CD14-positive monocyte (primary cell): ENCODE measurements at places on chromosomes 2 and 18.

- DNase-seq: no peak
These were observed 380.0 kb downstream of the METTL4 start for GRCh38 chr18:2191180-2191790.

DNA sequence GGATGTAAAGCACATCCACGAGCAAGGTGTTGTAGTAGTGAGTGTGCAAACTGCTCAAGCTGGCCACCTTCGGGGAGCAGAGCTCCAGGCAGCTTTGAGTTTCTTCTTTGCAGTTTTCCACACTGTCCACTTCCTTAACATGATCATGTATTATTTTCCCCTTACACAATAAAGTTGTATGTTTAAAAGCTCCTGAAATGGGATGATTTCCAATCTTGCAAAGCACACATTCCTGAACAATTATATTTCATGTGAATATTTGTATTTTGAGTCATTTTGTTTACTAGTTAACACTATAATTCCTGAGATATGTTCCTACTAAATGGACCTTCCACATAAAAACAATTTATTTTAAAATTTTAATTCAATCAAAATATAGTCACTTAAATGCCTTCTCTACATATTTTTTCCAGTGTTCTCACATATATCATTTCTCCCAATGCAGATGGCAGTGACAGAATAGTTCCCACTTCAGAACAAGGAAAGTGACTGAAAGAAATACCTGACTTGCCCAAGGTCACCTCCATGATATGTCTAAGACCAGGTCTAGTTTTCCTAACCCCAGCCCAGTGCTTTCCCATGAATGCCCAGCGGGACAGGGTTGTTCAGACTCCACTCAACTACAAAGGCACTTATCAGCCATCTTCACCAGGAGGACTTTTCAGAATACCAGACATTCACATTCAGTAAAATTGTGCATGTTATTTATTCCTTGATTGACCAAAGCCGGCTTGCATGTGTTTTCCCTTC, 5.5 kb downstream of the CYB5A start:
- no peak for DNase-seq

DNA sequence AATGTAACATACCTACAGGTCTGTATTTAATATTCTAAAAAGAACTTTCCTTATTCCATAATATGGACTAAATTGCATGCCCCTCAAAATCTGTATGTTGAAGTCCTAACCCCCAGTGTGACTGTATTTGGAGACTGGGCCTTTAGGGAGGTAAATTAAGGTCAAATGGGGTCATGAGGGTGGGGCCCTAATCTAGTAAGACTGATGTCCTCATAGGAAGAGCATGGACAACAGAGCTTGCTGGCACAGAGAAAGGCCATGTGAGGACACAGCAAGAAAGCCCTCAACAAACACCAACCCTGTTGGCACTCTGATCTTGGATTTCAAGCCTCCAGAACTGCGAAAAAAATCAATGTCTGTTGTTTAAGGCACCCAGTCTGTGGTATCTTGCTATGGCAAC, 18.6 kb downstream of the SF3B1 start:
- DNase-seq: no peak

DNA sequence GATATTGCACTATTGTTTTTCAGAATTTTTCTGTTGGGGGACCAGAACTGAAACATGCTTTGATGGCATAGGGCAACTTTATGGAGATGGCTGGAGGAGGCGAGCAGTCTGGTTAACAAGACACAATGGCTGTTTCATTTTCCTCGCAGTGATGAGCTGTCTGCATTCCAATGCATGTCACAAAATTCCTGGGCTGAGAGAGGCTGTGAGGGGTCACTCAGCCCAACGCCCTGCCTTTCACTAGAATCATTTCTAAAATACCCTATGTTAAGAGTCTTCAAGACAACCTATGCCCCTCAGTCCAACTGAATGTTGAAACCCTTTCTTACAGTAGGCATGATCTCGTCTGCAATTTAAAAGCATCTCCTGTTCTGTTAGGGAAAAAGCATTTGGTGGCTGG, 1090.0 kb downstream of the BCL11A start:
- no peak for DNase-seq

GRCh38 chr2:97695744-97696143, 17.6 kb upstream of the ZAP70 start:
- DNase-seq: no peak

DNA sequence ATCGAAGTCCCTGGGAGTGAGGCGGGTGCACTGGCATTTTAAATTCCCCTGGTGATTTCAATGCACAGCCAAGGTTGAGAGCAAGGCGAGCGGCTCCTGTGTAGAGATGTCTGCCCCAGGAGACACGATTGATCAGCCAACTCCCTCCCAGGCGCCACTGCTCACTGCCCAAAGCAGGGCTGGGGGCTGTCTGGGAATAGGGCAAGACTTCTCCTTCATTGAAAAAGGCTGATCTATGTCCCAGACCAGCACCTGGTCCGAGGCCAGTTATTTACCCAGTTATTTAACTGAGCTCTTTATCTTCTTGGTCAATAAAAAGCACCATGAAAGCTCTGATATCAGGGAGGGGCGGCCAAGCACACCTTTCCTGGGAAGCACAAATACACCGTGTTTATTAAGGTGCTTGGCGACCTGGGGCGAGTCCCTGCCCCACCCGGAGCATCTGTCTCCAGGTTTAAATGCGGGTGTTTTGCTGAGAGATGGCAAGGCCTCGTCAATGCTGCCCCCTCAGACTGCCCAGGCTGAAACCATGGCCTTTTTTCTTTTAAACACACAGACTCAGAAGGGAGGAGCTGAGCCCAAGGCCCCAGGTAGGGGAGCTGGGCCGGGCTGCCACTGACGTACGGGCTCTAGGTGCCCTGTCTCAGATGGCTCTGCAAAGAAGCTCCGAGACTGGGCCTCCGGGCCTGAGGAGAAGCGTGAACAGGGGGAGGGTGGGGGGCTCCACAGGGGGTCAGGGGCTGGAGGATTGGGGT, 73.9 kb upstream of the HPCAL1 start:
- DNase-seq: no peak

GRCh38 chr2:15306706-15307105, 254.4 kb downstream of the NBAS start:
- no peak for DNase-seq

GRCh38 chr2:215104226-215104625, 34.2 kb downstream of the ABCA12 start:
- no peak for DNase-seq

GRCh38 chr18:70931942-70932814, 643.3 kb downstream of the SOCS6 start:
- no peak for DNase-seq

GRCh38 chr2:8526403-8526696, 155.5 kb upstream of the ID2 start:
- DNase-seq: no peak

GRCh38 chr2:58721912-58722591, 480.9 kb upstream of the FANCL start:
- DNase-seq: no peak

DNA sequence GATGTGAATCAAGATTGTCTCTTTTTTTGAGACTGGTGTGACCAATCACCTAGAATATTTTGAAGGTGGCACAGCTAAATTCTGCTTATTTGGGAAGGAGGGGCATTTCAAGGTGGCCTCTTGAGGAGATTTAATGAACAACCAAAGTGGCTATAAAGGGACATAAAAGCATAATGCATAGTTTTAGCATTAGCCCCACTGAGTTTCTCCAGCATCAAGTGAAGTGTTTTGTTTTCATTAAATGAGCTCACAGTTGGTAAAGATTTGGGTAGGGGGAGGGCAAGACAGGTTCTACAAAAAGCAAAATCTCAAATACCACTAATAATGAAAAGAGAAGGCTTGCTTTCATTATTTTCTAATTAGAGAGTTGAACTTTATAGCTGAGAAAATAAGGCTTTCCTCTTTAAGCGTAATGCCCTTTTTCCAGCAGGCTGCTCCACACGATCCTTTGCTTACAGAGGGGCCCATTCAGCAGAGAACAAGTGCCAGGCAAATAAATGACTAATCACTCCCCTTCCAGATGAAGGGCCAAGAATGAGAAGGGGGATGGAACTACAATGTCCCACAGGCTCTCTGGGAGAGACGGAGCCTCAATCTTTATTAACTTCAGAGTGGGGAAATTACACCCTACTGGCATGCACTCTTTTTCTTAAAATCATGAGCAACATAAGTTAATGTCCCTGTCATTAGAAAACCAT, 35.9 kb downstream of the LHCGR start:
- DNase-seq: no peak

DNA sequence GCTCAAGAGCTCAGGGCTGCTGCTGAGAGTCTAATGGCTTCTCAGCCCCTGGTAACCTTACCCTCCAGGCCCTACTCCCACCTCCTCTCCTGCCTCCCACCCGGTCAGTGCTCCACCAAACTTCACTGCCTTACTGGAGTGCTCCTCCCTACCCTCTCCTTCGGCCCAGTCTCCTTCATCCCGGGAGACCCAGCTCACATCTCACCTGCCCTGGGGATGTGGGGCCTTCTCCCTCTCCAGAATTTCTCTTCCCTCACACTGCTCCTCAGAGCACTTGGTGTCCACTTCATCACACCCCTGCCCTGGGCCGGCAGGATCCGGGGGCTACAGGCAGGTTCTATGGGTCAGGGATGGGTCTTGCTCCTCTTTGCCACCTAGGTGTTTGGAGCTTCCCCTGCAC, 21.6 kb downstream of the PTPN18 start:
- no peak for DNase-seq

- no peak for DNase-seq
These were observed 814.1 kb upstream of the SALL3 start for GRCh38 chr18:78165525-78165924.

DNA sequence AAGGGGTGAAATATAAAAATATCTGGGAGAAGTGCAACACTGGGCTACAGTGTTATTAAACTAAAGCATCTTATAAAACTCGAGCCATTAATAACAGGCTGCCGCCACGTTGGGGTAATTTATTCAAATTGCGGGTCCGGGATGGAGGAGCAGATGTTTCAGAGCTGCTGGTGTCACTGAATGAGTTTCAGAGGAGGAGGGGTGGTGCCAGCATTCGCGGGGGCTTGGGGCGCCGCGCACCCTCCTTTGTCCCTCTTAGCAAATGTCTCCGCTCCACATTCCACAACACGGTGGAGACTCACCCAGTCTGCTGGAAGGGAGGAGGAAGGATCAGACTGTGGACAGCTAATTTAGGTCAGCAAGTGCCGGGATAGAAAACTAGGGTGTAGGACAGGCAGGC, 260.5 kb downstream of the CELF4 start:
- DNase-seq: no peak

DNA sequence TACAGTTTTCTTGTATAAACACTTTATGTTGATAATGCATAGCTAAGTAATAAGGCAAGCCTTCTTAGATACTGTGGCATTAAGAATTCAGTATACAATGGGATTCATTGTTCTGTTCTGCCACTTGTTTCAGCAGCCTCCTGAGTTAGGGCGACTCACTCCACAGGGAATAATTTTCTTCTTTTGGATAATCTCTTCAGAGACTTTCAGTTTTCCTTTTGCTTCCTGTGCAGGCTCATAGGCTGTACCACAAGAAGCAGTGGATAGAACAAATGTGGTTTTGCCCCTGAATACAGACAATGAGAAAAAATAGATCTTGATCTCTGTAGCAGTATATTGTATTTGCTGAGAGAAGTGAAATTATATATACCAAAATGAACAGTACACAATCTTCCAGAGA, 298.0 kb downstream of the ZNF407 start:
- no peak for DNase-seq

DNA sequence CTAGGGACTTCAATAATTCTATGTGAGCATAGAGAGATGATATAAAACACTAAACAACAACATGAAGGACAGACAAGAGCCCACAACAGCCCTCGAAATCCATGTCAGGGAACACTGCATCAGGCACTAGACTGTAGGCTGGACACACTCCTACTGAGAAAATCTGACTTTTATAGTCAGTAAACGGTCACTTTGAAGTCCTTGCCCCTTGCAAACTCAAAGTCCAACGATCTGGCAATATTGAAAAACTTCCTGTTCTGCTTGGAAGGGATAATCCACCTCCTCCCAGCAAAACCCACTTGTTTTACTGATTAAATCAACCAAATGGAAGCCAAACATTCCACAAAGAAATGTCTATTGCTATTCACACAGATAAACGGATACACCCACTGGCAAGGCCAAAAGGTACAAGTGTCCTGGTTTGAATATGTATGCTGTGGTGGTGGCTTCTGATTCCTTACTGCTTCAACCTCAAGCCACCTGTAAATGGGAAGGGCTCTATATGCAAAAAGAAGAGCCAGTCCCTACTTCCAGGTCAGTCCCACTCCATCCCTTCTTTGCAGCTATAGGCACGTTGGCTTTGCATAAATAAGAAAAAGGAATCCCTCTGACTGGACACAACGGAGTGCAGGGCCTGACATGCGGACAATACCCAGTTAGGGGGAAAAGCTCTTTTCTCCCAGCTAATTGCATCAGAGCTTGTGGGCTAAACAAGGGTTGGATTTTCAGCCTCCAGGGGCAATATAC, 56.6 kb downstream of the STK39 start:
- no peak for DNase-seq

DNA sequence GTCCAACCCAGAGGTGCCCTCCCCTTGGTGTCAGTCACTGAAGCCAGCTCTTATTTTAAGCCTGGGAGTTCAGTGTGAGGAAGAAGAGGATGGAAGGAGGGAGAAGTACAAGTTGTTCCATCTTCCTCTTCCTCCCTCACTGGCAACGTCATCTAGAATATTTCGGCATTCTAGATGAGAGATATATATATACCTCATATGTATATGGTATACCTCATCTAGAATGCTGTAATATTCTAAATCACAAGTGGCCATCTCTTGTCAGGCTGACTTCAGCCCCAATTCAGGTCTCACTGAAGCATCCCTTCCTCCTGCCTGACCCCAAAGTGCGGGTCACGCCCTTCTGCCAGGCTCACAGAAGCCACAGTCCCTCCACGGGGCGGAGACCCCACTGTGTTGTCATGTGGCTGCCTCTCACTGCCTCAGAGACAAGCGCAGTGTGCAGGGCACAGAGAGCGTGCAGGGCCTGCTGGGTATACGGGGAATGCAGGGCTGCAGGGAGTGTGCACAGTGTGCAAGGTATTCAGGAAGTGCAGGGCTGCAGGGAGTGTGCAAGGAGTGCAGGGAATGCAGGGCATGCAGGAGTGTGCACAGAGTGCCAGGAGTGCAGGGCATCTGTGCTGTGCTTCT, 32.8 kb upstream of the B3GNT7 start:
- DNase-seq: peak; percentile 27

DNA sequence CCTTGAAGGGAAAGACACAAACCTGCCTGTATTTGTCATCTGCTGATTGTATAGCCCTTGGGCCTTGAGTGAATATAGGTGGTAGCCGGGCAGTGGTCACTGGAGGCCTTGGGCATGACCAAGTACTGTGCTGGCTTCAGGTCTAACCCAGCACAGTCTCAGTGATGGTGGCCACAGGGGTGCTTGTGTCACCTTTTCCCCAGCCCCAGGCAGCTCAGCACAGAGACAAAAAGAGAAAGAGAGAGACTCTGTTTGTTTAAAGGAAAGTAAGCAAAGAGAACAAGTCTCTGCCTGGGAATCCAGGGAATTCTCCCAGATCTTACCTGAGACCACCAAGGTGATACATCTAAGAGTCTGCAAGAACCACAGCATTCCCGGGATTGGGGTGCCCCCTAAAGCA, 39.4 kb upstream of the INPP4A start:
- no peak for DNase-seq

DNA sequence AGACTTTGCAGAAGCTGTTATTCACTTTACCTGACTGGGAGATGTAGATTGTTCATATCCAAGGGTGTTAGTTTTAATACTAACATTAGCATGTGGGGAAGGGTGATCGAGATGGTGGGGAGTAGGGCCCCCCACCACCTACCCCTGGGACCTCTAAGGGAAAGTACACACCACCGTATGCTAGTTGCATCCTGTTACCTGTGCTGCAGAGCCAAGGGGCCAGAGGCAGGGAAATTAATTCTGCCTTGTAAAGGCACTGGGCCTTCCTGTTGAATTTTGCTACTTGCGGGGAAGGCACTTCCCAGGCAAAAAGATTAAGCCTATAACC, 9.0 kb downstream of the STEAP3 start:
- DNase-seq: no peak

GRCh38 chr2:100817388-100817985, 2.5 kb upstream of the NPAS2 start:
- DNase-seq: no peak
